ENCODE measurements at places on chromosomes 5 and 9.
A peak's percentile ranks its signal among the peaks of the same experiment; 100 is the strongest.

DNA sequence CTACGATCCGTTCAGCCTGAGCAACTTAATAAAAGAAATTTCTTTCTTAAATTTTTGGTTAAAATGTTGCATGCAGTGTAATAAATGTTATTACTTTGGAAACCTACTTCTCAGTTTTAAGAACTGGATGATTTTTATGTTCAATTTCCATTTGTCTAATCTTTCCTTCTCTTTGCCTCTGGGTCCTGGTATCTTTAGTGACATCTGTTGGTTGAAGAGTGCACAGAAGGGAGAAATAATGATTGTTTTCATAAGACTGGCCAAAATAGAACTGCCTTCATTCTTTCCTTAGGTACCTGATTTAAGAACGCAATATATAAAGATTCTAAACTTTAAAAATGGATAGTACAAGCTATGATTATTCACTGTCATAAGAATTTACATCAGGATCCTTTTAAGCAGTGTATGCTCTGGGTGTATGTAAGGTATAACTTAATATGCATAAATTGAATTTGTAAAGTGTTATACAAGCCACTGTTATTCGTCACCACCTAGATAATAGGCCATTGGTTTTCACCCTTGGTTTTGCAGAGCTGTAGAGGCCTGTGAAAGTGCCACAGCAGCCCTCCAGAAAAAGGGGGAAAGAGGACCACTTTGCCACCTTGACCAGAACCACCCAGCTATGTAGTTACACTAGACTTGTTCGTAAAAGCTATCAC lies 82.8 kb upstream of the TLX3 start:
- no peaks in the 10 kb centered on the region for H3K4me1 ChIP-seq
- H3K36me3 ChIP-seq: no peaks in the 10 kb centered on the region
- peaks cover 5% of the 10 kb centered on the region for H3K27me3 ChIP-seq

GRCh38 chr5:39794513-39795210 lies 369.9 kb upstream of the DAB2 start:
- no peaks in the 10 kb centered on the region for H3K4me1 ChIP-seq
- DNase-seq: no peak
- H3K27ac ChIP-seq: no peak overlapping the region
- H3K27me3 ChIP-seq: no peaks in the 10 kb centered on the region

DNA sequence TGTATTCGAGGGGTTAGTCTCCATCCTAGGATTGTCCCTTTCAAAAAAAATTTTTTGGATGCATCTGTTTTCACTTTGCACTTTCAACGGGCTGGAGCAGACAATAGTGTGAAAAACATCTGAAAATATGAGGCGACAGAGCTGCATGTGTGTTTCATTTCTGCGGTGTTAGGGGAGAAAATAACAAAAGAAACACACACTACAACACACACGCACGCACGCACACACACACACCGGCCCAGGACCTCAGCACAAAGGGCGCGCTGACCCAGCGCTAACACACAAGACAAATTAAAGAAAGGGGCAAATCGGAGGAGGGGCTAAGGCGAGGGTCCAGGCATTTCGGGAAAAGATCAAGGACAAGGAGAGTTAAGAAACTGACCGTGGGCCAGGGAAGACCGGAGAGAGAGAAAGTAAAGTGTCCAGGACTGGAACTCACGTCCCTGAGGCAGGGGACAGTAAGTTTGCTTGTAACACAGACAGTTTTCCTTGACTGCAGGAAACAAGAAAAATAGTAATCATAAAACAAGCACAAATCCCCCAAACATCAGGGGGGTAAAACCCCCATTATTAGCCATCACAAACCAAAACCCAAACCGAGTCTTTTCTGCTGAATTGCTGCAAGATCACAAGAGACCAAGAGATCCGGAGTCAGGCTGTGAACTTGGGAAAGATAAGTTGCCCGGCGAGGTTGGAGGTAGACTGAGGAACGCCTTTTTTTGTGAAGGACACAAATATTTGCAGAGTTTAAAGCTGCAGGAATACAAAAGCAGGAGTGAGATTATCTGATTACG lies 302.1 kb downstream of the PARP8 start:
- H3K27me3 ChIP-seq: peaks cover 59% of the 10 kb centered on the region
- DNase-seq: no peak
- no peak overlapping the region for H3K27ac ChIP-seq

GRCh38 chr9:6006749-6007057 lies 8.7 kb downstream of the RANBP6 start:
- peak overlapping the region; percentile 91 for H3K4me3 ChIP-seq
- H3K27me3 ChIP-seq: no peaks in the 10 kb centered on the region
- peaks cover 16% of the 10 kb centered on the region for H3K4me1 ChIP-seq

DNA sequence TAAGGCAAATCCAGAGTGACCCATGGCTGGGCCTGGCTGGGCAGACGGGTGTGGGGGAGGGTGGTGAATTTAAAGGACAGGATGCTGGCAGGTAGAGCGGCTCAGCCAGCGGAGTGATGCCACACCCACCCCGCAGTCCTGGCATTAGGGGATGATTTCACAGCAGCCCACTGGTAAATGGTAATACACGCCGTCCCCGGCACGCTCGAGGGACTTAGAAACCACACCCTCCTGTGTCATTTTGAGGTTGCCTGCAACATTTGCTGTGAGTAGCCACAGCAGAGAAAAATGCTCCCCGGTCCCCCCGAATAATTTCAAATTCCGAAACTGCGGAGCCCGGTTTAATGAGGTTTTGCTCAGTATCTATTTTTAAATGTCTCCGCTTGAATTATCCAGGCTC lies 71.3 kb upstream of the FCN2 start:
- no peaks in the 10 kb centered on the region for H3K4me1 ChIP-seq
- H3K36me3 ChIP-seq: no peaks in the 10 kb centered on the region
- H3K27ac ChIP-seq: no peak overlapping the region
- no peak for DNase-seq

DNA sequence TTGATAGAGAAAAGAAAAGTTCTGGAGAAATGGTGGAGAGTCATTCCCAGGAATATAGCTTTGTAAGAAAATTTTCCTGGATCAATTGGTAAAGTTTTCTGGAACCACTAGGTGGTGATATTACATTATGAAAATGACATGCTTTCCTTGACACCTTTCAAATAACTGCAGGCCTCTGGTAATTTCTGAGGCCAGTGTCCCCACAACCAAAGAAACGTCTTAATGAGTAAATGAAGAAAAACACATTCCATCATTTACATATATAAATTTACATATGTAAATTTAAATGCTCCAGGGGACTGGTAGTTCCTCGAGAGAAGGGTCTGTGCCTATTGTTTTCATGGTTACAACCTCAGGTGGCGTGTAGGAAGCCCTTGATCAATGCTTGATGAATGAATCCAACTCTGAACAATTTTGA lies 17.2 kb upstream of the RGS3 start:
- no peak overlapping the region for H3K4me3 ChIP-seq
- H3K4me1 ChIP-seq: no peaks in the 10 kb centered on the region
- H3K27me3 ChIP-seq: no peaks in the 10 kb centered on the region

- DNase-seq: no peak
- no peaks in the 10 kb centered on the region for H3K36me3 ChIP-seq
- H3K27me3 ChIP-seq: no peaks in the 10 kb centered on the region
- peaks cover 4% of the 10 kb centered on the region for H3K4me1 ChIP-seq
Measured at GRCh38 chr5:98975223-98975622, 46.4 kb upstream of the CHD1 start.

GRCh38 chr9:134381272-134381661 lies 55.0 kb downstream of the RXRA start:
- DNase-seq: no peak
- H3K4me1 ChIP-seq: peaks cover 9% of the 10 kb centered on the region
- H3K27ac ChIP-seq: no peak overlapping the region
- H3K27me3 ChIP-seq: no peaks in the 10 kb centered on the region
- H3K36me3 ChIP-seq: no peaks in the 10 kb centered on the region
- no peak overlapping the region for H3K4me3 ChIP-seq

- no peaks in the 10 kb centered on the region for H3K27me3 ChIP-seq
- H3K4me3 ChIP-seq: no peak overlapping the region
- H3K27ac ChIP-seq: no peak overlapping the region
Measured at GRCh38 chr5:32182463-32183063, 8.4 kb upstream of the GOLPH3 start.

DNA sequence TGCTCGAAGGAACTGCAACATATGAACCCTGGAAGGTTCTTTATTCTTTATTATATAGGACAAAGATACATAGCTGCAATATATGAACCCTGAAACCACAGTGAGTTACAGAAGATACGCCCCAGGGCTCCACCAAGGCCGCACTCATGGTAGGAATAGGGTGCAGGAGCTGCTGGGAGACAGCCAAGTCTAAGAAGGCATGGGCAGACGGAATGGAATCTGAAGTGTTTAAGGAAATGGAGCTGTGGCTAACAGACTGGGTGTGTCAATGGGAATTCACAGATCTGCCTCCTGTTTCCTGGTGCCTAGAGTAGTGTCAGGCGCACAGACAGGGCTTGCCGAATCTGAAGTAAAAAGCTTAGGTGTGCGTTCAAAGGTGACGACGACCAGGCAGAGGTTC lies 286.4 kb downstream of the DENND1A start:
- no peak for DNase-seq
- no peak overlapping the region for H3K27ac ChIP-seq
- peaks cover 11% of the 10 kb centered on the region for H3K4me1 ChIP-seq

- H3K27ac ChIP-seq: no peak overlapping the region
- no peaks in the 10 kb centered on the region for H3K36me3 ChIP-seq
- no peaks in the 10 kb centered on the region for H3K4me1 ChIP-seq
- no peak overlapping the region for H3K4me3 ChIP-seq
Measured at GRCh38 chr9:23702311-23702922, 123.6 kb downstream of the ELAVL2 start.

DNA sequence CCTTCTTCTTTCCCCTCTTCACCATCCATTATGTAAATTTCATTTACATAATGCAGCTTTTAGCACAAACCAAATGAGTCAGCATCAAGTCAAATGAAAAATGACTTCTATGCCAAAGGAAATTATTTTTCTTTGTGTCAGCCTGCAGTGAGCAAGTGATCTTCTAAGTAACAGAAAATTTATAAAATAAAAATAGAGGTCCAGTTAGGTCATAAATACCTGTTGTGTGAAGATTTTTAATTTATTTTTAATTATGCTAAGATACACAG lies 16.7 kb upstream of the THG1L start:
- no peak overlapping the region for H3K4me3 ChIP-seq
- no peaks in the 10 kb centered on the region for H3K27me3 ChIP-seq
- H3K36me3 ChIP-seq: no peaks in the 10 kb centered on the region

DNA sequence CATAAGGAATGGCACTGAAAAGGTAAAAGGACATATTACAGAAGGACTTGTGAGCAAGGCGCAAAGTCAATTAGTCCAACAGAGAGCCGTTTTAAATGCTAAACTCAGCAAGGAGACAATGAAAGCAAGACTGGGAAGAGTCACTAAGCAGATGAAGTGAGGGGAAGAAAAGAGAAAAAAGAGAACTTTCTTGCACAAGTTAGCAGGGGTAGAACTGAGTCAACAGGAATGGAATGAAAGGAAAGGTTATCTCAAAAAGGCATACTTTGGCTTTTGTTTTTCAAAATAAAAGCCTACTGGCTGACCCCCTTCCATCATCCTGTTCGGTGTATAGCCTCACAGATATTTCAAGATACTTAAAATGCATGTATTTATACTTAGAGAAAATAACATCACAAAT lies 75.0 kb downstream of the NR6A1 start:
- no peaks in the 10 kb centered on the region for H3K27me3 ChIP-seq
- no peak overlapping the region for H3K27ac ChIP-seq
- H3K36me3 ChIP-seq: no peaks in the 10 kb centered on the region
- no peaks in the 10 kb centered on the region for H3K4me1 ChIP-seq

DNA sequence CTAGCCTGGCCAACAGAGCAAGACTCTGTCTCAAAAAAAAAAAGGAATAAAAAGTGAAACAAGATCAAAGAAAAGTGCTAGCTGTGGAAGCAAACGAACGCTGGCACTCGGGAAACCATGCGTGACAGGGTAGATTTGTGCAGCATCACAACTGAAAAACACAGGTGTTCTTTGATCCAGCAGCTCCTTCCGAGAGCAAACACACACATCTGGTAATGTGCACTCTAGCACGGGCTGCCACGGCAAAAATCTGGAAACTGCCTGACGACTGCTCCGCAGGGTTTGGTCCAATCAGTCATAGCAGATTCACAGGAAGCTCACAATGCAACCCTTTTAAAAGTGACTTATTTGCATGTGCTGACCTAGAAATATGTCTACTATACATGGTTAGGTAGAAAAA lies 80.0 kb downstream of the SYK start:
- no peaks in the 10 kb centered on the region for H3K36me3 ChIP-seq
- no peaks in the 10 kb centered on the region for H3K4me1 ChIP-seq
- DNase-seq: no peak
- no peaks in the 10 kb centered on the region for H3K27me3 ChIP-seq
- H3K27ac ChIP-seq: no peak overlapping the region

GRCh38 chr5:169426784-169427183 lies 125.8 kb upstream of the SLIT3 start:
- H3K27me3 ChIP-seq: no peaks in the 10 kb centered on the region
- DNase-seq: no peak
- H3K36me3 ChIP-seq: no peaks in the 10 kb centered on the region
- H3K4me3 ChIP-seq: no peak overlapping the region

DNA sequence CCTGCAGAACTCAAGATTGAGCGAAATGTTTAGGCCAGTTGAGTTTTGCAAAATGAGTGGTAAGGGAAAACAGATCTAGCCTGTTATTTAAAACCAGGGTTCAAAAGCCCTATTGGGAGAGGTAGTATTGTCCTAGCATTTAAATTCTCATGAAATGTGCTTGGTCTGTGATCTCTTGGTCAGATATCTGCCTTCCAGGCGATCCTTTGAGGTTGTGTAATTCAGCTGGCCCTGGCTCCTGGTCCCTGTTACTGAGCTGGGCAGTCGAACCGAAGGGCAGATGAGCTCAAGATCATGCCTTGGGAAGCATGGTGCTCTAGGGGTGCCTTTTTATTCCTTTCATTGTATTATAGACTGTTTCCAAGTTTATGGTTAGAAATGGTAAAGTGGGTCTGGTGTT lies 14.4 kb downstream of the SAP30L start:
- no peak overlapping the region for H3K27ac ChIP-seq
- DNase-seq: no peak
- no peaks in the 10 kb centered on the region for H3K4me1 ChIP-seq
- no peak overlapping the region for H3K4me3 ChIP-seq
- peaks cover 5% of the 10 kb centered on the region for H3K36me3 ChIP-seq

- H3K4me1 ChIP-seq: peaks cover 49% of the 10 kb centered on the region
- peak overlapping the region; percentile 79 for H3K27ac ChIP-seq
- H3K27me3 ChIP-seq: no peaks in the 10 kb centered on the region
Measured at GRCh38 chr9:127970401-127971313, 10.1 kb downstream of the EEIG1 start.

All from T-cell (primary cell).